ENCODE measurements at places on chromosomes 6 and 20.

DNA sequence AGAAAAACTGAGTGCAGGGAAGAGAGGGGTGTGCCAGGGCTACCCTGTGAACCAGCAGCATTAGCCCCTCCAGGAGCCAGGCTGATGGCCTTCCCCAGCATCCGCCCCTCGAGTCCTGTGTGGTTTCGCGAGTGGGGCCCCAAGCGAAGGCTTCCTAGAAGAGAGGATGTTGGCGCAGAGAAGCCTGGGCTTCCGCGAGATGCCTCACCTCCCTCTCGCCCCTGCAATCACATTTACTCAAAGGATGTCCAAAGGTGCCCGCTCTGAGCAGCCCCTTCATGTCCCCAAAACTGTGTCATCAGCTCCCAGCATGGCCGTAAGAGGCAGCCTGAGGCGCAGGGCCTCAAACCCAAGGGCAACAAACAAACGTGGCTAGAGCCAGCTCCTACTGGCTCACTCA, 111.7 kb downstream of the PREX1 start:
- peak; percentile 71 for DNase-seq

- no peak for DNase-seq
These were observed 12.7 kb upstream of the VNN1 start for GRCh38 chr6:132726608-132726975.

GRCh38 chr6:53962646-53963045, 148.6 kb upstream of the MLIP start:
- DNase-seq: no peak

GRCh38 chr20:18831830-18832499, 18.4 kb downstream of the SCP2D1 start:
- DNase-seq: no peak

GRCh38 chr6:138945354-138945753, 42.7 kb downstream of the REPS1 start:
- peak; percentile 15 for DNase-seq

- no peak for DNase-seq
These were observed 209.3 kb upstream of the PDE10A start for GRCh38 chr6:165872311-165872710.

DNA sequence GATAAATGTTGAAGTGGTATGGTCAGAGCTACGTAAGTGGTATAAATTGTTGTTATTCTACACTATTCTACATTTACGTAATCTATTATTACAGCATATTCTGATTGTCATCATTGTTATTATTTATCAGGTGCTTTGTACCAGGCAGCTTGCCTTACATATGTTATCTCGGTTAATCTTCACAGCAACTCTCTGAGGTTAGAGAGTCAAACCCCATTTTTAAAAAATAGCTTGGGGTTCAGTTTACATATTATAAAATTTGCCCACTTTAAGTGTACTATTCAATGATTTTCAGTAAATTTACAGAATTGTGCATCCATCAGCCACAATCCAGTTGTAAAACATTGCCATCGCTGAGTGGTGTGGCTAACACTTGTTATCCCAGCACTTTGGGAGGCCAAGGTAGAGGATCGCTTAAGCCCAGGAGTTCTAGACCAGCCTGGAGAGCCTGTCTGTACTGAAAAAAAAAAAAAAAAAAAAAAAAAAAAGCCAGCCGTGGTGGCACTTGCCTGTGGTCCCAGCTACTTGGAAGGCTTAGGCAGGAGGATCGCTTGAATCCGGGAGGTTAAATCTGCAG, 35.5 kb downstream of the PPP1R16B start:
- no peak for DNase-seq

DNA sequence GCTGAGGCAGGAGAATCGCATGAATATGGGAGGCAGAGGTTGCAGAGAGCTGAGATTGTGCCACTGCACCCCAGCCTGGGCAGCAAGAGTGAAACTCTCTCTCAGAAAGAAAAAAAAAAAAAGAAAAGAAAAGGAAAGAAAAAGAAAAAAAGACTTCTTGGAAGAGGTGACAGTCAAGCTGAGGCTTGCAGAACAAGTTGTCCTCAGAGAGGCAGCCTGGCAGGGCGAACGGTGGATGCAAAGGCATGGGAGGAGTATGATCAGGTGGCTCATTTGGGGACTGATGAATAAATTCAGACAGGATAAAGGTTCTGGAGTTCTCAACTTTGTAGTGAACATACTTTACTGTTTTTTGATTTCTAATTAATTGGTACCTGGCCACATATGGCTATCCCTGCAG, 12.4 kb downstream of the ZNF341 start:
- DNase-seq: no peak

- no peak for DNase-seq
These were observed 443.8 kb downstream of the BCKDHB start for GRCh38 chr6:80550281-80550680.

GRCh38 chr20:63974402-63975200, 4.8 kb downstream of the SAMD10 start:
- no peak for DNase-seq

GRCh38 chr6:1202201-1202600, 109.7 kb upstream of the FOXQ1 start:
- no peak for DNase-seq

DNA sequence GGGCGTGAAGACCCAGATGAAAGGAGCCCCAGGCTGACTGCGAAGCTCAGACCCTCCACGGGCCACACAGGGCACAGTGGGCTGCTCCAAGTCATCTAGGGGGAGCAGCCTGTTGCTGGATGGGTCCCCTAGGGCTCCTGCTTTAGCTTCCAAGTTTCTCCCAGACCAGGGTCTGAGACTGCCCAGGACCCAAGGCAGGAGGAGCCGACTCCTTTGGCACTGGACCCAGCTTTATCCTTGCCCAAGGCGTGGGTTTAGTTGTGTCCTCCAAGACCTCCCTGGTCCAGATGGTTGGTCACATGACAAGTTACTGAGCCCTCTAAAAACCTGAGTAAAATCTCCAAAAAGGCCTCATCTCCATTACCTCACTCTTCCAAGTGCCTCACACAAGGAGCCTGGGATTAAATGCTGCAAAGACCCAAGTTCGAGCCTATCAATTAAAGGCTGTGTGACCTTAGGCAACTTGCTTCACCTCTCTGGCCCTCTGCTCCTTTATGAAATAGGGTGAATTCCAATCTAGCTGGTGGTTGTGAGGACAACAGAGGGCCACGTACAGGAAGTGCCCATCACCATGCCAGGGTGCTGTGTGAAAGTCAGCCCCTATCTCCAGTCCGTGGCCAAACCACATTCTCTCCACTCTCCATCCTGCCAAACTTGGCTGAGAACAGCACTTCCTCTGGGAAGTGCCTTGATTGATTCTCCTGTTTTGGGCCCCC, 2.5 kb downstream of the NECAB3 start:
- no peak for DNase-seq

DNA sequence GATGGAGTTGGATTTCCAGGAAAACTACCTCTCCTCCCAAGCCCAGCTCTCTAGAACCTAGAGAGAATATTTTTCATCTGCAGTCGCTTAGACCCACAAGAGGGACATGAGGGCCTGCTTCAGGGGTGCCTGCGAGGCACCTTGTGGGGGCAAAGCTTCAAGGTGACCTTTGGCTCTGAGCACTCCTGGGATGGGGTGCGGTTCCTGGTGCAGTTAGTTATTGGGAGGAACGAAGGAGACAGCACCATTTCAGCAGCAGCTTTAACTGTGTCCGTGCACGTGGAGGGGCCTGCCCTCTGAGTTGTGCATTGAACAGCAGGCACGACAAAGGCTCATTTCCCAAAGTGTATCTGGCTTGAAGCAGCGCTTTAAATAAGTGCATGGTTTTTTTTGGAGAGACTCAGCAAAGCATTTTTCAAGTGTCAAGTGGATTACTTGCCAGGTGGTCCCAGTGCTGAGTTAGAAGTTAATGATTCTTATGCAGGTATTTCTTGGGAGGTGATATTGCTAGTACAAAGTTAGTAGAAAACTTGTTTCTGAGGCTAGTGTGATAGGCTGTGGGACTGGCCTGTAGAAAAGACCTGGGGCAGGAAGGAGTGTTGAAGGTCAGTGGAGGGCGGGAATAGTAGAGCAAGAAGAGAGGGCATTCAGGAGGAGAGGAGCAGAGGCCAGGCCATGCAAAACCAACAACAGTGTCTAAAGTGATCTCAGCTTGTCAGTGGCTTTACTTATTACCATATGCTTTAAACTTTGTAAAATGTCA, 3.8 kb downstream of the IGF2R start:
- no peak for DNase-seq

- DNase-seq: peak; percentile 20
These were observed 71.0 kb downstream of the SOX4 start for GRCh38 chr6:21664314-21665109.

- no peak for DNase-seq
These were observed at the start of gene TNFRSF6B for GRCh38 chr20:63696628-63697356. TSS of gene TNFRSF6B (plus strand) at chr20:63696652. CDS start at chr20:63696768, 116 bp downstream.

GRCh38 chr6:143629104-143630080, 48.4 kb upstream of the PHACTR2 start:
- no peak for DNase-seq

- no peak for DNase-seq
These were observed 18.9 kb downstream of the SIRPD start for GRCh38 chr20:1538655-1539054.

- DNase-seq: no peak
These were observed 254.3 kb downstream of the LMBRD1 start for GRCh38 chr6:69542494-69542893.

DNA sequence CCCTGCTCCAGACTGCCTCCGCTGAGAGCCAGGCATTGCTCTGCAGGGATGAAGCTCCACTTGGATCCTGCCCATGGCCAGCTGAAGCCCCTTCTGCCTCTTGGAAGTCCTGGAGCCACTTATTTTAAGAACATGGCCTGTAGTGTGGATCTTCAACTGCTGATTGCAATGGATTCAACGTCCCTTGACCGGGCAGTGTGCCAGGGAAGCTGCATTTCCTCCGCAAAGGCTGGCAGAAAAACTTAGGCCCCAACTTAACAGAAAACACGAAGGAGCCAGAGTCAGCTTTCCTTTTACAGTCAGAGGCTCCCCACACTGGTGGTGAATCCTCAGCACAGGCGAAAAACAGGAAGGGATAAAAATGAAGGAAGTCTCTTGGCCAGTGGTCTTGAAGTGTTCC, 26.3 kb upstream of the FOXQ1 start:
- no peak for DNase-seq

DNA sequence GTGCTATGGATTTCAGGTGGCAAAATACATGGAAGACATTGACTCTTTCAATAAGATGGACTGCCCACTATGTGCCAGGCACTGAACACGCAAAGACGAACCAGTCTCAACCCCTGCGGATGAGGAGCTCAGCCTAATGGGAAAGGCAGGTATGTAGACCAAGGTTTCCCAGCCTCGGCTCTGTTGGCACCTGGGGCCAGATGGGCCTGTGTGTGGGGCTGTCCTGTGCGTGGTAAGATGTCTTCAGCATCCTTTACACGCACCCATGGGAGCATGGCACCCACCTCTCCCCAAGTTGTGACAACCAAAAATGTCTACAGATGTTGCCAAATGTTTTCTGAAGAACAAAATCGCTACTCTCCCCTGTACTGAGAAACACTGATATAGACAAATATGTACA, 82.6 kb upstream of the FOXQ1 start:
- no peak for DNase-seq

DNA sequence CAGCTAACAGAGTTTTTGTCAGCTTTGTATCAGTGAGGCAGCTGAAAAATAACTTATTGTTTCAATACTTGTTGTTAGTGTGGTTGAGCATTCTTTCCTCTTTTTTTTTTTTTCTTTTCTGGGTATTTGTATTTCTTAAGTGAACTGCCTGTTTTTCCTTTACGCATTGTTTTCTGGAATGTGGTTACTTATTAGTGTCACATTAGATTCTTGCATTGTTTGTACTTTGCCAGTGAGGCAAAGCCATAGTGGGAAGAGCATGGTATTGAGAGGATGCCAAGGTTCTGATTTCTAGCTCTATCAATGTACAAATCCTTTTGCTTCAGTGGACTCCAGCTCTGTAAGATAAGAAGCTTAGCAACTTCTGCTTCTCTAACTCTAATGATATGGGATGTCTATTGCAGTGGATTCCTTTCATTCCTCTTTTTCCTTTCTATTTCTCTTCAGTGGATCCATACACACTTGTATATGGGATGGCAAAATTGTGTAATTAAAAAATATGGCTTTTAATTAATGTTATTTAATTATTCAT, 3.9 kb downstream of the CDKAL1 start:
- no peak for DNase-seq

DNA sequence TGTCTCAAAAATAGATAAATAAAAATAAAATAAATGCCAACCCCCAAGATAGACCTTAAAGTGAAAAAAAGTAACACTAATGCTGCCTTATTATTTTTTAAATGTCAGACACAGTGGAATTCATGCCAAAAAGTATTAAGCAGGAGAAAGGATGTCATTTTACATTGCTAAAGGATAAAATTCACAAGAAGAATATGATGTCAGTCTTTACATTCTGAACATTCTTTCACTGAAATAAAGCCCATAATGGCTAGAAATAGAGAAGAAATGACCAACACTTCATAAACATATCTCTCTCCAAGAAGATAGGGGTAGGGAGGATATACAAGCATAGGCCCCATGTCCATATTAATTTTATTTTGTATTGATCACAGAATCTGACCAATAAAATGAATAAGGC, 47.4 kb downstream of the SLC23A2 start:
- no peak for DNase-seq

DNA sequence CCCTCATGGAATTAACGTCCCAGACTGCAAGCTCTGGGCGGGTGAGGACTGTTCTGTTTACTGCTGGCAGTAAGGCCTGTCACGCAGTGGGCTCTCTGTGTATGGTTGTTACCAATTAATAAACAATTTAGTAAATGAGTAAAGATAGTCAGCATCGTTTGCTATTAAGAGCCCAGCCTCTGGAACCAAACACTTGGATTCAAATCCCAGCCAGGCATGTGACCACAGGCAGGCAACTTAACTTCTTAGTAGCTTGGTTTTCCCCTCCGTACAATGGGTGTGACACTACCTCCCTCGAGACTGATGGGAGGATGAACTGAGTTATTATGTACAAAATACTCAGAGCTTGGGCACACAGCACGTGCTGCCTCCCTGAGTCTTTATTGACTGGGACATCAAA, 137.7 kb upstream of the ARMC2 start:
- DNase-seq: no peak

GRCh38 chr20:22470620-22471026, 113.7 kb downstream of the FOXA2 start:
- no peak for DNase-seq

- no peak for DNase-seq
These were observed 23.8 kb downstream of the PHACTR2 start for GRCh38 chr6:143701349-143702234.
